NCI-H1105 (cell line): ENCODE measurements at places on chromosomes 11 and 22.

- DNase-seq, result no peak
Measured at GRCh38 chr22:25564979-25565677, 653 bp downstream of the GRK3 start.

DNA sequence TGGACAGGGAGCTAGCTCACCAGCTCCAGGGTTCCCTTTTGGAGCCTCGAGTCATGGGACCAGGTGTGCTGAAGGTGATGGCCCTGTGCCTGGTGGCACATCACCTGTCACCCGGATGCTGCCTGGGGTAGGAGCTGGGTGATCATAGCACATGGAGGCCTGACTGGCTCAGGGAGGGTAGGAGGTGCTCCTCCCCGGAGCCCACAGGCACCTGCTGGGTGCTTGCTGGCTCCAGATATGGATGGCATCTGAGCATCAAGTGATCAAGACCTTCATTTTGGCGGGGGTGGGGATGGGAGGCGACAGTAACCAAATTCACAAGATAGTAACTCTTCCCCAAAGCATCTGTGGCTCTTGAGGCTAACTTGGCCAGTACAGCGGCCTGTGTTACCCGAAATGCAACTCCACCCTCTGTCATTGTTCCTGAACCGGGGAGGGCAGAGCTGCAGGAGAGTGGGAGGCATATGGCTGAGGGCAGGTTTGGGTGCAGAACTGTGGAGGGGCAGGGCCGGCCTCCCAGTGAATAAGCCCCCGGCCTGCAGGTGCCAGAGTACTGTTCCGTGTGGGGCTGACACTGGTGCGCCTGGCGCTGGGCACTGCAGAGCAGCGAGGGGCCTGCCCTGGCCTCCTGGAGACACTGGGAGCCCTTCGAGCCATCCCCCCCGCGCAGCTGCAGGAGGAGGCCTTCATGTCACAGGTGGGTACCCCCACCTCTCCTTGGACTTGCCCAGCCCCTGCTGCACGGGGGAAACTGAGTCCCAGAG is 4.7 kb downstream of the TBC1D10C start:
- no peak for DNase-seq

- no peak for DNase-seq
Measured at GRCh38 chr11:28009388-28009787, 98.6 kb downstream of the KIF18A start.

GRCh38 chr11:3738241-3738640 is 59.1 kb downstream of the NUP98 start:
- no peak for DNase-seq

- no peak for DNase-seq
Measured at GRCh38 chr11:13261591-13262061, 16.0 kb upstream of the BMAL1 start.

GRCh38 chr22:35421121-35421520 is 21.2 kb downstream of the MCM5 start:
- DNase-seq, result no peak

DNA sequence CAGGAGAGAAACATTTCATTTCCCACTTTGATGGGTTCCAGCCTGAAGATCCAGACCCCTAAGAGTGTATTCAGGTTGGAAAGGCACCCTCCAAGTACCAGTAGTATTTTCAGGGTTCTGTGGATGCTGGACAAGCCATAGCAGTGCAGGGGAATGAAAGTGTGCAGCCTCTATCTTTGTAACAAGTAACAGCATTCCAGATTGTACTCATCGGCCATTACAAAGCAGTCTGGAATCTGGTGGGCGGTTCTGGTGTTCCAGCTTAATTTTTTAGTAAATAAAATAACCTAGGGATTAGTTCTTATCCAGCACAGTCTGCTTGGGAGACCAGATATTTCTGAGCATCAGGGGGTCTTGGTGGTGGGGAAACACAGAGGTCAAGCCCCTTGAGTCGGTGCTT is 22.6 kb downstream of the APLNR start:
- no peak for DNase-seq

- DNase-seq, result no peak
Measured at GRCh38 chr11:126304457-126305075, 706 bp downstream of the DCPS start.

DNA sequence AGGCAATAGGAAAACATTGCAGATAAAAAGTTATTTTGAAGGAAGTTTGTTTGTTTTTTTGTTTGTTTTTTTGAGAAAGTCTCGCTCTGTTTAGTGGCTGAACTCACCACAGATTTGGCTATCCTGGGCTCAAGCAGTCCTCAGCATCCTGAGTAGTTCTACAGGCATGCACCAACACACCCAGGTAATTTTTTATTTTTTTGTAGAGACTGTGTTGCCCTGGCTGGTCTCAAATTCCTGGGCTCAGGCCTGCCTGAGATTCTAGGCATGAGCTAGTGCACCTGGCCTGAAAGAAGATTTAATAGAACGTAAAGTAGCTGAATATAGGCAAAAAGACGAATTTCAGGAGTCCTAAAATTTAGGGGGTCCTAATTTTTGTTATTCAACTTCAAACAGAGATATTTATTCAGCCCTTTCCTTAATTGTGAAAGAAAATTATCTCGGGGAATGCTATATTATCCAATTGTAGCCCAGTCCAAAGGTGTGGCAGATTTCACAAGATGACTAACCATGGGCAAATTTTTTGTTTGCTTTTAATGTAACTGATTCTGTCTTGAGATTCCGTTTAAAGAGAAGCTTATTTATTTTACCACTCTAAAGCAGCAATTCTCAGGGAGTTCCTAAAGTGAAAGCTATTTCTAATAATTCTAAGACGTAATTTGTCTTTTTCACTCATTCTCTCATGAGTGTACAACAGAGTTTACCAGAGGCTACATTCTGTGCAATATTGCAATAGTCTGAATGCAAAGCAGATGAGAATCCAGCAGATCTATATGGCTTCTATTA is 940 bp downstream of the IL18 start:
- no peak for DNase-seq

- no peak for DNase-seq
Measured at GRCh38 chr11:119085437-119085847, 761 bp downstream of the HMBS start.

DNA sequence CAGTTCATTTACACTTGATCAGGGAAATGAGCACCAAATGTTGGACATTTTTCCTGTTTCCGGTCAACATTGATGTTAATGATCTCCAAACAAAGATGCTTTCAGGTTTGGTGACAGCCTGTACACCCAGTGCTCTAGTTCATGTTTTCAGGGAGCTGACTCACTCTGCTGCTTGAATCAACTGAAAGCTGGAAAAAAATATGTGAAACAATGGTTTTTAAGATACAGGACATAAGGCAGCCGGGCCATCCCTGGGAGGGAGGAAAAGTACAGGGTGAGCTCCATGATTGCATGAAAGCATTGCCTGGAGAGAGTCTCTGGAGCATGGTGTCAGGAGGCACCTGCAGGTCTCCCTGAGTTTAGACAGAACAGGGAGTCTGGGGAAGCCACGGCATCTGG is 259.6 kb downstream of the TBC1D22A start:
- DNase-seq, result no peak

- no peak for DNase-seq
Measured at GRCh38 chr22:23970816-23971486, 3.3 kb downstream of the DDT start.

- DNase-seq, result no peak
Measured at GRCh38 chr11:2820976-2821375, 64.6 kb downstream of the CDKN1C start.

- DNase-seq, result no peak
Measured at GRCh38 chr22:31952472-31952871, 8.1 kb downstream of the YWHAH start.

GRCh38 chr22:50206599-50206998 is 5.8 kb downstream of the SELENOO start:
- DNase-seq, result no peak

DNA sequence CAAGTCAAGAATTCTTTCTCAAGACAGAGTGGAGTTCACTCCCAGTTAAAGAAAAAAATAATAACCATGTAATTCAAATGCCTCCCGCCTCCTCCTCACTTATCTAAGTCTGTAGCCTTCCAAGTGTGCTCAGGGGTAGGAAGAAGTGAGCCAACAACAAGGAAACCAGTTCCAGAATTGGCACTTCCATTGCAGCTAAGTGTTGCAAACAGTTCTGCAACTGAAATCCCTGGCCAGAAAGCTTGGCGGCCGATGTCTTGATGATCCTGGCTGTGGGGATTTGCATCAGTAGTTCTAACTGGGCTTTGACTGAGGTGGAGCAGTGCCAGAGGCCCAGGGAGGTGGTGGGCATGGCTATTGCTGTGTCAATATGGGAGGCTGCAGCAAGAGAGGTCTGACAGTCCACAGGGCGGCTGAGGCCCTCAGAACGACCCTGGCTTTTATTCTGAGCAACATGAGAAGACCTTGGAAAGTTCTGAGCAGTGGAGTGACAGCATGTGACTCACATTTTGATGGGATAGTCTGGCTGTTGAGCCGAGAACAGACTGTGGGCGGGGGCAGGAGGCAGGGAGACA is 19.2 kb downstream of the DHCR7 start:
- no peak for DNase-seq

- DNase-seq, result no peak
Measured at GRCh38 chr11:119384332-119384731, 2.8 kb upstream of the USP2 start.

GRCh38 chr11:67639438-67639859 is at the start of gene TBX10:
TBX10 (minus strand) TSS chr11:67639763; CDS start chr11:67639472, 291 bp downstream.
- DNase-seq, result no peak

DNA sequence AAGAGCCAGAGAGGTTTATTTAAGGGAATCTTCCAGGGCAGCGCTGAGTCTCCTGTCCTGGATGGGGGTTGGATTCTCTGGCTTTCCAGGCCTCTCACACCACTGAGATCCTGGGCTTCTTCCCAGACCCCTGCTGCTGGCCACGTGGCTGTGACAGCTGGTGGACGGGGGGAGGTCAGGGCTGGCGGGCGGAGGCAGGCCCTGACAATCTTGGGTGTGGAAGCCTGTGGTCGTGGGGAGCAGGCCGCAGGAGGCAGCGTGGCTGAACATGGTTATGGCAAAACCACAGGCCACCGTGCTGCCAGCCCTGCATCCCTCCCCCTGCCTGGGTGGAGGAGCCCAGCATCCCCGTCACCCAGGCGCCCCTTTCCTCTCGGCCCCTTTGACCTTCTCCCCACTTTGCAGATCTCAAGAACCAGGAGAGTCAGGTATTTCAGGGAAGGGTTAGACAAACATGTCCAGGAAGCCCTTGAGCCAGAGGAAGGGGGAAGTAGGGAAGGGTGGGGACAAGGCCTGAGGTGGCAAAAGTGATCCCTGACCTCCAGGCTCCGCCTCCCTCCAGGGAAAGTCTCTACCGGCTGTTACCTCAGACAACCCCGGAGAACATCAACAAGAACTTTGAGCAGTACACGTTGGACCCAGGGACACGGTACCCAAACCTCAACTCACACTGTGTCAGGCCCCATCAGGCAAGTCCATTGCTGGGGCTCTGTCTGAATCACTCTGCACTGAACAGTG is 111.8 kb downstream of the MICAL2 start:
- no peak for DNase-seq

DNA sequence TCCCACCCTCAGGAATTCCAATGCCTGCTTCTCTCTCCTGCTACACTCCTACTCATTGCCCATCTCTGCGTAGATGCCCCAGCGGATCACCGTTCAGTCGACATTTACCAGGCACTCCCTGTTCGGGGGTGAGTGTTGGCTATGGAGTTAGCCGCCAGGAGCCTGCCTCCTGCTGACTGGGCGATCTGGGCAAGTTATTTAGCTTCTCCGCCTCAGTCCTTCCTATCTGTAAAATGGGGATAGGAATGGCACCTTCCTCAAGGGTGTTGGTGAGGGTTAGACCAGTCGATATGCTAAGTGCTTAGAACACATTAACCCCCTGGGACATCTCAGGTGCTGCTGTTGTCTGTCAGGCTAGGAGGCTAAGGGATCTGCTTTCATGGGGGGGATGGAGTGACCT is 30.9 kb downstream of the FADD start:
- DNase-seq, result no peak

DNA sequence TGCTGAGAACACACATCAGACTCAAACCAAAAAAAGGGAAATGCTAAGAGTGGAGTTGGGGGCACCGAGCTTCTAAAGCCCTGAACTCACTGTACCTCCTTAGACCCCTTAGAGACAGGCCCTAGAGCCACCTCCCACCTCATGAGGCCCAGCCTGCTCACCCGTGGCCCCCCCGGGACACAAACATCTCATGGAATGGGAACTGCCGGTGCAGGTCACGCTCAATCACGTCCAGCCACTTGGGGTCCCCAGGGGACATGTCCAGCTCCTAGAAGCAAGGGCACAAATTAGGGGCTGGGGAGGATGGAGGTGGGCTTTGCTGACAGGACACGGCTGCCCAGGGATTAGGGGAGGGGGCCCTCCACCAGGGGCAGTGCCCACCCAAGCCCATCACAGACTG is 6.3 kb upstream of the CASTOR1 start:
- no peak for DNase-seq

- no peak for DNase-seq
Measured at GRCh38 chr11:27391331-27392015, 28.5 kb upstream of the CCDC34 start.

DNA sequence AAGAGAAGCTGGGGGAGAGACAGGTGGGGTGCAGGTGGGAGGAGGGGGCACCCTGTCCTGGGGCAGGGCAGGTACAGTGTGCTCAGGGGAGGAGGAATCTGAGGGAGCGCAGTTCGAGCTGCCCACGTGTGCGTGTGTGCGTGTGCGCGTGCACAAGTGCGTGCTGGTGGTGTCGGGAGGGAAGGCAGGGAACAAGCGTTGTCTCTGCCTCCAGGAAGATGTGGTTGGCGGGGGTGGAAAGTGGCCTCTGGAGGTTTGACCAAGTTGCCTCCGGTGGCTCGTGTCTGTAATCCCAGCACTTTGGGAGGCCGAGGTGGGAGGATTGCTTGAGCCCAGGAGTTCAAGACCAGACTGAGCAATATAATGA is 49.9 kb upstream of the THY1 start:
- no peak for DNase-seq

DNA sequence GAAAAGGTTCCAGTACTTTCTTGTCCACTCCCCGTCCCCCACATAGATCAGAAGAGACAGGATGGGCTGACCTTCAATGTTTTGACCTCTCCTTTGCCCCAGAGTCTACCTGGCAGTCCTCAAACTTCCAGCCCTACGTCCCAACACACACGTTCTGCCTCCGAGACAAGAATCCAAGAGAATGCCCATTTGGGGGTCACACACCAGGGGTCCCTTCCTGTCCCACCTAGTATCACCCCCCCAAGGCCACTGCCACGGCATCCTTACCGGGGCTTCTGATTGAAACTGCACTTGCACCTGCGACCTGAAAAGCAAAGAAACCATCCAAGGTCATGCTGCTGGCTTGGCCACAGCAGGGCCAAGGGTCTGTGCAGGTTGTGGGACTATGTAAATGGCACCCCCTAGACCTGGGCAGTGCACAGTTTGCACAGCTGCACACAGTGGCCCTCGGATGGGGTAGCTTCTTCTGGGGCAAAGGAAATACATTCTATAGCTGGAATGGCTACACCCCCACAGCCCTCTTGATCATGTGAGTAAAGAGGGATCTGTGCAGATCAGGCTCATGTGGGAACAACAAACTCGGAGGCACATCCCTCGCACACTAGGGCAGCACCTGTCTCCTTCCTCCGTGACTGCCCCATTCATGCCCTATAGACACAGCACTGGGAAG is 16.5 kb upstream of the FXYD2 start:
- no peak for DNase-seq

DNA sequence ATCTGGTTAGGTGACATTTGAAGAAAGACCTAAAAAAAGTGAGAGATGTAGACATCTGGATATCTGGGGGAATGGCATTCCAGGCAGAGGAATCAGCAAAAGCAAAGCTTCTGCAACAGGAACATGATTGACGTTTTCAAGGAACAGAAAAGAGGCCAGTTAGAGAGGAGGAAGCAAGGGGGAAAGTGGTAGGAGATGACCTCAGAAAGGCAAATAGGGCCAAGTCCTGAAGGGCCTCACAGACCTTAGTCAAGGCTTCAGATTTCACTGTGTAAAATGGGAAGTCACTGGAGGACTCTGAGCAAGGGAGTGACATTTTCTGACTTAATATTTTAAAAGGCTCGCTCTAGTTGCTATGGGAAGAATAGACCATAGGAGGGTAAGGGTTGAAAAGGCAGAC is 9.7 kb downstream of the DEUP1 start:
- DNase-seq, result no peak
